ENCODE measurements at places on chromosomes 2 and 18. TPM values are rescaled to one million over a fixed set of nuclear protein-coding genes. Genes with fewer than 3 reads are reported as not detected.

GRCh38 chr18:9519399-9519798 is 44.1 kb downstream of the RALBP1 start:
- DNase-seq: no peak

GRCh38 chr2:146312899-146313298 is 1531.9 kb upstream of the ACVR2A start:
- no peak for DNase-seq

DNA sequence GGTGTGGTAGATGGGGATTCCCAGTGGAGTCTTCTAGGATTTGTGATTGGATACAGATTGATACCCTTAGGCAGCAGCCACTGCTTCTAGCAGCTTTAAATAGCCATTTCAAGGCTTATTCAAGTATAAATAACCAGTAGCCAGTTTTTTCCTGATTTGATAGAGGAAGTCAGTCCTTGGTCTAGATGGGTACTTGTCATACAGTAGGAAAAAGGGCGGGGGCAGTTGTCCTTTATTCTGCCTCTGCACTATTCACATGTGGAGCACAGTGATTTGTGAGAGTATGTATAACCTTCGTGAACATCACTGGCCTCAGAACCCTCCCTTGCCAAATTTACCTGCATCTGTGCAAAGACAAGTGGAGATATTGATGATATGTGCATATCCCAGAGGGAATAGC is 6.8 kb downstream of the PPP1CB start:
- no peak for DNase-seq

DNA sequence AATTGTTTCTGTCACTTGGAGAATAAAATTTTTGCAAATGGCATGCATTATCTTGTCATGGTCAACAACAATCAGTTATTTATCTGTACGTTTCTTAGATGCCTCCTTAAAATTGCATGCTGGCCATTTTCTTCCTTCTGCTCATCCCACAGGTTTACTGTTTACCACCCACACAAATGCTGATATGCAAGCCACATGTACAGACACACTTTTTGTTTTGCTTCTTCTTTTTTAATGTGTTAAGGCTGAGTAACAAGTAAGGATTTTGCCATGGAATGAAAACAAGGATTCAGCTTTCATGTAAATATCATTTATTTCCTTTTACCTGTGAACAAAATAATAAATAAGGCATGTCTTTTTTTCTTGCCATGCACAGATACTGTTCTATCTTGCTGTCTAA is 1077.1 kb upstream of the ZEB2 start:
- no peak for DNase-seq

DNA sequence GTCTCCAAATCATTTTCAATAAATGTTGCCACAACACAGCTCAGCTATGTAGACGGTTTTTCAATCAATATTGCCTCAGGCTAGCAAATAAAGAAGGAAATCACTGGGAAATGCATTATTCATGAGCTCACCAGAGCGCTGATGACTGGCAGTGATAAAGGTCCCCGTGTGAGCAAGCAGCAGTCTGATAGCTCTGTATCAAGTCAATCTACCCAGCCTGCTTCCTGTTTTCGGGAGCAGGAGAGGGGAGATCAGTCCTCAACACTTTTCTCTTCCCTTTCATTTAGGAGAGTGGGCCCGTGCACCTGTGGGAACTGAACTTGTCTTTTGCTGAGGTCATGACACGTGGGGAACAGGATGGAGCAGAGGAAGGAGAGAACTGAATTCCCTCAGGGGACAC is 253.9 kb upstream of the SIX2 start:
- DNase-seq: peak; percentile 35

DNA sequence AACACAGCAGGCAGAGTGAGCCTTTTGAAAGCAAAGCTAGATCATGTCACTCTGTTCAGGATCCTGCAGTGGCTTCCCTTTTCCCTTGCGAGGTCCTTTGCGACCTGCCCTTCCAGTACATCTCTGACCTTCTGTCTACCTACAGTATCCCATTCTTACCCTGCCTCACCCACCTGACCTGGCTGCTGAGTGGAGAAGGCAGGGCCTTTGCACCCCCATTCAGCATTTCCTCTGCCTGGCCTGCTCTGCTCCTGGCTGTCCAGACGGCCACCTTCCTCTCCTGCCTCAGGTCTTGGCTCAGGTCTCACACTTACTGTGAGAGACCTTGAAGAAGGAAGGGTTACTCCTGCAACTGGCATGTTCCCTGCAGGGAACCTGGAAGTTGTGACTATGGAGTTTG is 77.4 kb downstream of the MAPRE2 start:
- DNase-seq: no peak

DNA sequence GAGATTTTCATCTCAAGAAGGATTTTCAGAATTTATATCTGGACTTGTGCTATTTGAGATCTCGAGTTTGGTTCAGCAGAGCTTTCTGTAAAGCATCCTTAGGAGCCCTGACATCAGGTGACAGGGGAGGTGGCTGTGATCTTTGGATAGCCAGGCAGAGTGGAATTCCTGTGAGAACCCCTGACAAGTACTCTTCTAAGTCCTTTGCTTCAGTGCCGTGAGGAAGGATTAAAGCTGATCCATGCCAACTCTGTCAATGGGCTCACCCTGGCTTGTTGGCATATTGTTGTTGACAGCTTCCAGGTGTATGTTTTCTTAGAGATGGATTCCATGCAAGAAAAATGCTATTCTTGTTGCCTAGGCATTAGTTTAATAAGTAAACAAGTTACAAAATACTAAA is 38.0 kb upstream of the NFE2L2 start:
- DNase-seq: no peak

DNA sequence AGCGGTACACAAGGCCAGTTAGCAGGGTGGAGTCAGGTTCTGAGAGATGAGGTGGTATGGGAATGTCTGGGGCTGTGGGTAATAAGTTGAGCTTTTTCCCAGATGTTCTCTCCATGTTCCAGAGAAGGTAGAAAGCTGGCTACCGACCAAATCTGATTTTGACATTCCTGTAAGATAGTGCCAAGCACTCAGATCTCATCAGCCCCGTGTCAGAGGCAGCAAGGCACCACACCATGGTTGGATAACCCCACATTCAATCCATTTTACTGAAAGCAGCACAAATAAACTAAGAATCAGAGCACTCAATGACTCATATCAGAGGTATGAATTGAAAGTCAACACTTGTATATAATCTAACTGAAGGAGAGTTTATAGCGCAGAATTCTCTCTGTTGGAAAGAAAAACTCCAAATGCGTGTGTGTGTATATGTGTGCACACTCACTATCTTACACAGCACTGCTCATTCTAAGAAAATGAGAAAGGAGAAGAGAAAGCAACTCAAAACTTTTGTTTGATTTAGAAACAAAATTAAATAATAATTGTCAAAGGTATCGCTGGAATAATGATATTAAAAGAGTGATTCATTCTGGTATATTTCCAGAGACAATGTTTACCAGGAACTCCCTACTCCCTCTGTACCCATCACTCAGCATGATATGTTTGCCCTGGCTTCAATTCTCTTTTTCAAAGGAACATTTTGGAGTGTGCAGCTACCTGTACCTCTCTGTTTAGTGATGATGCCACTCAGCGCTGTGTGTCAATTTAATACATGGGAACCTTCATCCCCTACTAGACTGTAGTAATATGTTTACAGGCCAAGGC is 375.1 kb upstream of the ID2 start:
- DNase-seq: no peak

DNA sequence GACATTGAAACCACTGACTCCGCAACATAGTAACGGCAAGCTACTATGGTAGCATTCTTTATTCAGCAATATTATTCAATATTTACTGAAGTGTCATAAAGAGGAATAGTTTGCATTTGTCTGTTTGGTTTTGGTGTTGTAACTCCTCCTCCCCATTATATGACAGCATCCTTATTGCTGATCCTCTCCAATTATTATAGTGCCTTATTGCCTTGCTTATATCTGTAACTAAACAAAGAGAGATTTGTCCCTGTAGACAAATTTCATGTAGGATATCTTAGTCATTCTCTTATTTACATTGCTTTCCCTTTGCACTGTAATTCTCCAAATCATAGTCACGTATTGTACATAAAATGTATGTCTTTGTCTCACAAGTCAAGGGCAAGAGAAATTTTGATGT is 1041.2 kb upstream of the ZEB2 start:
- no peak for DNase-seq

DNA sequence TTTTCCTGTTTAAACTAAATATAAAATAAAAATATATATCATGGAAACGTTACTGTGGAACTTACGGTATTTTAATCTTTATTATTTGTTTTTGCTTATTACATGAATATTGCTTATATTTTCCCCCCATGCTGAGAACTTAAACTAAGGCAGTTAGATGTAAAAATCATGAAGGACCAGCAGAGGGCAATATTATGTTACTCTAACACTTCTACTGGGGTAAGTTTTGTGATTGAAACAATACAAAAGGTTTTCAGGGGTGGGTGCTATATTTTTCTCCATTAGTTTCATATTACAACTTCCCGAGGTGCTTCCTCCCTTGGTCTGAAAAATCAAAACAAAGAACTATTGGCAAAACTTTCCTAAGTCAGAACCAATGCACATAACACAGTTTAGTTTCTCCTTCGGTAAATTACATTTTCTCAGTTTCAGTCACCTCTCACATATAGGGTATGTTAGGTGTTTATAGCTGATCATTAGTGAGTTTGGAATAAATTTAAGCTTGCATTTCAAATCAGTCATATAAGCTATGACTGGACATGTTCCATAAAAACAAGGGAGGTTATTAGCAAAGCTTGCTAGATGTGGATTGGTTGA is 54.8 kb downstream of the ZNF407 start:
- DNase-seq: no peak

- DNase-seq: no peak
Measured at GRCh38 chr18:78448591-78448990, 531.0 kb upstream of the SALL3 start.

- DNase-seq: no peak
Measured at GRCh38 chr2:161836664-161837063, 212.4 kb downstream of the SLC4A10 start.

DNA sequence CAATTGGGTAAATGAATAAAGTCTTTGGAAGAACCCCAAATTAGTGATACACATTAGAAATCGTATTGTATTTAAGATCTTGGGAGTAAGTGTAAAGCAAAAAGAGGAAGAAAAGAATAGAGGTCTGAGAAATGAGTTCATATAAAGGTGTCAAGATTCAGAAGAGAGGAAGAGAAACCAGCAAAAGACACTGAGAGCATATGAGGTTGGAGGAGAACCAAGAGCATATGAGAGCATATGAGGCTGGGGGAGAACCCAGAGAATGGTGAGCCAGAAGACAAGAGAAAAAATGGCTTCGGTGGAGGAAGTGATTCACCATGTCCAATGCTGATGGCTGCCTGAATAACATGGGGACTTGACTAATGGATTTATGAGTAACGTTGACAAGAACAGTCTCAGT is 620.1 kb upstream of the GCFC2 start:
- DNase-seq: no peak

DNA sequence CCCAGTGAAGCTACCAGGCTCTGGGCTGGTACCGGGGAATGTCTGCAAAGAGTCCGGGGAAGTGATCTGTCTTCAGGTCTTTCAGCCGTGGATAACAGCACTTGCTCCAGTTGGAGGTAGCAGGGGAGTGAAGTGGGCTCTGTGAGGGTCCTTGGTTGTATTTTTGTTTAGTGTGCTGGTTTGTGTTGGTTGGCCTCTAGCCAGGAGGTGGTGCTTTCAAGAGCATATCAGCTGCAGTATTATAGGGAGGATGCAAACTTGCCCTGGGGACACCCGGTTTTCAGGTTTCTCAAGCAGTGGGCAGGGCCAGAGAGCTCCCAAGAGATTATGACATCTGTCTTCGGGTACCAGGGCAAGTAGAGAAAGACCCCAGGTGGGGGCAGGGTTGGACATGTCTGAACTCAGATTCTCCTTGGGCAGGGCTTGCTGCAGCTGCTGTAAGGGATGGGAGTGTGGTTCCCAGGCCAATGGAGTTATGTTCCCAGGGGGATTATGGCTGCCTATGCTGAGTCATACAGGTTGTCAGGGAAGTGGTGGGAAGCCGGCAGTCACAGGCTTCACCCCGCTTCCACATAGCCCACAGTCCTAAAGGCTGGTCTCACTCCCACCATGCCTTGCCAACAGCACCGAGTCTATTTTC is 34.4 kb downstream of the ACAA2 start:
- no peak for DNase-seq

DNA sequence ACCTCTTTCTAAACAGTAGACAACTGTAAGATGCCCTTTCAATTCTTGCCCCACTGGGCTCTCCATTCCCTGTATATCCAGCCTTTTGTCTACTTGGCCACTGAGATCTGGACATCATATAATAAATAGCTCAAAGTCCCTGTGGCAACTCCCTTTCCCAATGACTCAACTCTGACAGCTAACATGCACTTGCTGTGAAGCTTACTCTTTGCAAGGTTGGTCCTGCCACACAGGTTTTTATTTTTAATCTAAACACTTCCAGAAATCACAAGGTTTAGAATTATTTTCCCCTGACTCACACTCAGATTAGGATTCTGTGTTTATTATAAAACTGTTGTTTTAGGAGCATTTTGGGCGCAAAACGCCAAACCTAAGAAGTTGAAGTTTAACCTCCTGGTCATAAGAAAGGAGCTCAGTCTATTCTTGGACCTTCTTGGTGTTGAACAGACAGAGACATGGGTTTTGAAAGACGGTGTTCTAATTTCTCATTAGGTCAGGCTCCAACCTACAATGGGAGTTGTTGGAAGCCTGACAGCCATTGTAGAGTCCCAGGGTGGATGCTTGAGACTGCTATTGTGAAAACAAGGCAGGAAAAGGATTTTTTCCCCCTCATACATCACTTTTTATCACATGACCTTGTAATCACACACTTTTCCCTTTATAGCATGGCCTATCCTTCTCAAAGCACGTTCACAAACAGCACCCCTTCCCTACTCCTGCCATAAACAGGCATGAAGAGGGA is 124.7 kb upstream of the SERPINE2 start:
- no peak for DNase-seq

GRCh38 chr18:63297687-63298399 is 21.7 kb downstream of the BCL2 start:
- DNase-seq: no peak

DNA sequence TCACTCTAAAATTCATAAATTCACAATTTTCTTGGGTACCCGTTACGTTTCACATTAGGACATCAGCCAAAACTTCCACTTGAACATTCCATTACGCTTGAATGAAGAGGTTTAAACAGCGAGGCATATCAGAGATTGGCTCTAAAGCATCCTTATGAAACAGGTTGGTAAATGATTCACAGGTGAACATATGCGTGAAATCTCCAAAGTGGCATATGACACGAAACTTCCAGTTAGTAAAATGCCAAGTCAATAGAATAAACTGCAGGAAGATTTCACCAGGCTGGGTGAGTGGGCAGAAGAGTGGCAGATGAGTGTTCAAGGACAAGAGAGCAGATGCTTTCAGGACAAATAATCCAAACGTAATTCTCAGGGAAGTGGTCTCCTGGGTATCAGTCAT is 33.9 kb upstream of the GLS start:
- DNase-seq: no peak

The CFAP221 gene
- 0.71 TPM for total RNA-seq

The ZNF638 gene
- 143 TPM for total RNA-seq

The COL4A3 gene
- total RNA-seq: 0.34 TPM

The GALNT13 gene
- 9.6 TPM for total RNA-seq

The SPATA3 gene
- total RNA-seq: not detected

All from H1 (cell line).